Cardiac muscle cell (in vitro differentiated cells and primary cell): ENCODE measurements at places on chromosomes 2 and 18.

DNA sequence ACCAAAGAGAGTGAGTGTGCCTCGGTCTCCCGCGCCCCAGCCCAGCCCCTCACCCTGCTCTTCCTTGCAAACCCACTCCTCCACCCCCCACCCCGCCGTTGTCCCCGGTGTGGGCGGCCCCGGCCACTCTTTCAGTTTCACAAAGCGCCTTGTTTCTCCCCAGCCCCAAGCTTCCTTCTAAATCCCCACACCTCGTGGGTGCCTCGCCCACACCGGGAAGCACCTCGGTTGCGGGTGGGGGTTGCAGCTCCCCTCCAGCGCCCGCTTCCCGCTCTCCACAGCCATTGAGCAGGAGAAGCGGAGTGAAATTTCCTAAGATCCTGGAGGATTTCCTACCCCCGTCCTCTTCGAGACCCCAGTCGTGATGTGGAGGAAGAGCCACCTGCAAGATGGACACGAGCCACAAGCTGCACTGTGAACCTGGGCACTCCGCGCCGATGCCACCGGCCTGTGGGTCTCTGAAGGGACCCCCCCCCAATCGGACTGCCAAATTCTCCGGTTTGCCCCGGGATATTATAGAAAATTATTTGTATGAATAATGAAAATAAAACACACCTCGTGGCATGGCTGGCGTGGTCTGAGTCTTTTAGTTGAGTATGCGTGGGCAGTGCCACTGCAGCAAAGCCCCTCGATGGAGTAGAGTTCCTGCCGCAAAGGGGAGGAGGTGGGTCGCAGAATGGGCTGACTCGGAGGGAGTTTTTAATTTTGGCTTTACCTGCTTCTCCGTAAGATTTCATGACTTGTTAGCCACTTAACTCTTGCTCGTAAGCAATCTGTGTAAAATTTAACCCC is 848 bp downstream of the TMSB10 start:
- DNase-seq, result no peak

- DNase-seq, result no peak
Observed at GRCh38 chr2:1697601-1698000, 46.7 kb downstream of the PXDN start.

DNA sequence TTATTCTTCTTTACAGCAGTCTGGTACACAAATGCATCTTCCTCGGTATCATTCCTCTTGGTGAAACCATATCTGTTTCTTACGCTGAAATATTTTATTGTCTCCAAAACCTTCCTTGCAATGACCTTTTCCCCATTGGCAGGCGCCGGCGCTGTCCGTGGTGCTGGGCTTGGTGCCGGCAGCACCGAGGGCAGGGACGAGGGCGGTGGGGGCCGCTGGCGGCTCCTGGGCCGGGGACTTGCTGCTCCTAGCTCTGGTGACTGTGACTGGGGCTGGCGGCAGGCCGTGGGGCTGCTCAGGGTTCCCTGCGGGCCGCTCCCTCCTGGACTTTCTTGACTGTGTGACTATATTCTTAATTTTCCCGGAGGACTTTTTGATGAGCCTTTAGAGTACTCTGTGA is 72.5 kb downstream of the GPR39 start:
- DNase-seq, result peak; percentile 2

GRCh38 chr18:62583376-62583775 is 60.6 kb downstream of the ZCCHC2 start:
- no peak for DNase-seq

GRCh38 chr2:132654335-132654734 is 15.7 kb downstream of the LYPD1 start:
- no peak for DNase-seq

- no peak for DNase-seq
Observed at GRCh38 chr2:223010641-223011040, 41.3 kb upstream of the KCNE4 start.

DNA sequence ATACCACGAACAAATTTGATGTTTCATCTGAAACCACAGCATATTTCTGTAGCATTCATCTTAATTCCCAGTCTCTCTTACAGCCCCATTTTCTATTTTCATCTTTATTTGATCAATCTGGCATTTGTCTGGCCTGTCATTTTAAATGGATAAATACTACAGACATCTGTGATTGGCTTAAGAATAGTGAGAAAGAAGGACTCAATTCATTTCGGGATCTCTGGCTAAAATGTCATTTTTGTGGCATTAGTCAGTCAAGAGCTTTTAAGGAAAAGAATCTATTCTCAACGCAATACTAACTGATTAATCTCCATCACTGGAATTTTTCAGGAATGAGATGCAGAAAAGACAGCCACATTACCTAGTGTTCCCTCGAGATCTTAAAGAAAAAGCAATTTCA is 585.9 kb downstream of the IRS1 start:
- DNase-seq, result no peak

DNA sequence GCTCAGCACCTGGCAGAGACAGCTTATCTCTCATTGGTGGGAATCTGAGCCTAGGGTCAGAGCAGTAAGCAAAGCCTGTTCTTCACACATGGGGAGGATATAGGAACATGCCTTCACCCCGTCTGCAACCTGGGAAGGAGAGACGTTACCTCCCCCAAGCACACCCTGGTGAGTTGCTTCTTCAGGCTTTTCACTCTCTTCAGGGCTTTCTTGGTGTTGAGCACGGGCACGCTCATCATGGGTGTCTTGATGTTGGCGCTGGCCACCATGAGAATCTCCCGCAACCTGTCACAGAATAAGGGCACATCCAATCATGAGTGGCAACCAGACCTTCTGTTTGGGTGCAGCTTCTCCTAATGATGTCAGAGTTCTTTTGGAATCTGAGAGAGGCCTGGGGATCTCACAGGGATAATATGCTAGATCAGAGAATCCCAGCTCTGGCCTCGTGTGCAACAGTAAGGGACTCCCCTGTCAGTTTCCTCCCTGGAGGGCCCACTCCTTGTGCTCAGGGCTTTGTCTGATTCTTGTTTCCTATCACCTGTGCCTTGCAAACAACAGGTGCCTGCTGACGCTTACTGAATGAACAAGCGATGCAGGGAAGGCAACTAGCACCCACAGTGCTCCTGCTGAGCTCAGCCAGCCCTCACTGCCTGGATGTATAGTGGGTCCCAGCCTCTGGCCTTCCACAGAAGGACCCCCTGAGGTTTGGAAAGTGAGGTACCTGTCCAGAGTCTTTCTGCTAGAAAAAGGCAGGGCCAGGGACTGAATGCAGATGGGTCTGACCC is 66.3 kb downstream of the POLR1A start:
- DNase-seq, result no peak
